NCI-H748 treated with DMSO at 0.1 percent for 48 hours (cell line): ENCODE measurements at places on chromosomes 1 and 21.

GRCh38 chr1:231571904-231572303 lies 43.4 kb downstream of the TSNAX start:
- DNase-seq, result no peak

DNA sequence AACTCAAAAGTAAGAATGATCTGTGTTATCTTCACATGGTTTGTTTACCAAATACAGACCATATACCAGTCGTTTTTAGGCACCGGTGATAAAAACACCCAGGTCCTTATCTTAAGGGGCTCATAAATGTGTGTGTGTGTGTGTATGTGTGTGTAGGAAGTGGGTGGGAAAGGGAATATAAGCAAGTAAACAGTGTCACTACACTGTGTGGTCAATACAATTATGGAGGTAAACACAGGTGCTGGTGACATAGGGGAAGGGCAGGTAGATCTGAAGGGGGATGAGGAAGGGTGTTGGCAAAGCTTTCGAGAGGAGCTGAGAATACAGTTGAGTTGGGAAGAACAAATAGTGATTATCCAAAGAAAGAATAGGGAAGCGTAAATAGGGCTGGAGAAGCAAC lies 19.1 kb upstream of the MRPS6 start:
- peak; percentile 94 for DNase-seq

GRCh38 chr1:172616195-172616594 lies 42.7 kb upstream of the FASLG start:
- no peak for DNase-seq

DNA sequence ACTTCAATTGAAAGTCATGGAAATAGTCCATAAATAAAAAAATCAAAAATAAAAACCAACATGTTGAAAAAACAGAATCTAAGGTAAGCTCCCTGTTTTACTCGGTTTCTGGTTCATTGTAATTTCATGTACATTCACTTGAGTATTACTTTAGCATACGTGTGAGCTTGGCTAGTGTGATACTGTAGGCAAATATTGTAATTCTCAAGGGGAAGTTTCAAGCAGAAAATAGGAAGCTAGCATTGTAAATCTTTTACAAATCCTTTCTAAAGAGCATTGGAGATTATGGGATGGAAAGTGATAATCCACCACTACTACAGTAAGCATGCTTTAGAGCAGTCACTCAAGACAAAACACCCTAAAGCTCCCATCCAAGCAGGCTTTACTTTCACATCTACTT lies 3.3 kb upstream of the LPAR3 start:
- DNase-seq, result no peak

GRCh38 chr1:15304708-15305467 lies 57.9 kb downstream of the FHAD1 start:
- peak; percentile 21 for DNase-seq

- peak; percentile 67 for DNase-seq
Measured at GRCh38 chr21:42021371-42022090, 11.4 kb upstream of the ZBTB21 start.

- peak; percentile 2 for DNase-seq
Measured at GRCh38 chr1:94463765-94464330, 45.7 kb downstream of the ABCD3 start.

DNA sequence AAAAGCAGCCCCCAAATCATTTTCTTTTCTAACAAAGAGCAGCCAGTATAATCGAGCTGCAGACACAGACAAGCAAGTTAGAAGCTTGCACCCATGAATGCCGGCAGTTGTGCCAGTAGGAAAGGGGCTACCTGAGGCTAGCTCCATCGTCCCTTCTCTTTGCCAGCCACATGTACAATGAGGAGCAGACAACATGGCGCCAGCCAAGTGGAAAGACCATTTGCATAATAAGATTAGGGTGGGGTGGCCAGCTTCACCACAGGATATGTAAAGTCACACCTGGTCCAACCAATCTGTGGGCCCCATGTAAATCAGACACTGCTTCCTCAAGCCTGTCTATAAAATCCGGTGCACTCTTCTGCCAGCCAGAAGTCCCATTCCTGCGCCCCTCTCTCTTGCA lies 103.7 kb downstream of the CCDC185 start:
- no peak for DNase-seq

GRCh38 chr21:16577975-16578374 lies 848.2 kb downstream of the USP25 start:
- DNase-seq, result no peak

DNA sequence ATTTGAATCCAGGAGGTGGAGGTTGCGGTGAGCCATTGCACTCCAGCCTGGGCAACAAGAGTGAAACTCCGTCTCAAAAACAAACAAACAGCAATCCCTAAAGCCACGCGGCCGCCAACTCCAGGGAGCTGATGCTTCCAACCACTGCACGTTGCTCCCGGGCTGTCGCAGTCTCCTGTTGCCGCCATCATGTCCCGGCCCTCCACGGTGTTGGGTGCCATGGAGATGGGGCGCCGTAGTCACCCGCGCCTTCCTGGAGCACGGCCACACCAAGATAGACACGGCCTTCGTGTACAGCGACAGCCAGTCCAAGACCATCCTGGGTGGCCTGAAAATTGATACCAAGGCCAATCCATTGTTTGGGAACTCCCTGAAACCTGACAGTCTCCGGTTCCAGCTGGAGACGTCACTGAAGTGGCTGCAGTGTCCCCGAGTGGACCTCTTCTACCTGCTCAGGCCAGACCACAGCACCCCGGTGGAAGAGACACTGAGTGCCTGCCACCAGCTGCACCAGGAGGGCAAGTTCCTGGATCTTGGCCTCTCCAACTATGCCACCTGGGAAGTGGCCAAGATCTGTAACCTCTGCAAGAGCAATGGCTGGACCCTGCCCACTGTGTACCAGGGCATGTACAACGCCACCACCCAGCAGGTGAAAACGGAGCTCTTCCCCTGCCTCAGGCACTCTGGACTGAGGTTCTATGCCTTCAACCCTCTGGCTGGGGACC lies 32.6 kb downstream of the SLC16A1 start:
- DNase-seq, result no peak

- DNase-seq, result no peak
Measured at GRCh38 chr1:42944246-42944928, 14.3 kb downstream of the SLC2A1 start.

GRCh38 chr1:25520446-25521061 lies 22.9 kb upstream of the LDLRAP1 start:
- no peak for DNase-seq

DNA sequence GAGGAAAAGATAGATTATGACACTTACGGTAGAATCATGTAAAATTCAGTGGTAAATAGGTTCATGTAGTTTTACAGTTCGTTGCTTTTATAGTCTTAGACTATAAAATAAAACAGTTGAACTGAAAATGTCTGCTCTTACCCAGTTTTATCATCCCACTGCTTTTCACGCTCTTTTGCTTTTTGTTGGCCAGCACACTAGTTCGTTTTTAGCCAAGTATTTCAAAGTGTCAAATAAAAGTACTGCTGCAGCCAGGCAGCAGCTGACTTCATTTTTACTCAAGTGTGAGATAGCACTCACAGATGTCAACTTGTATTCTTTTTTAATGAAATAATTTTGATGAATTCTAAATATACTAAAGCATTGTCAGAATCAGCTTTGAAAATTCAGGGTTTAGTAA lies 18.5 kb upstream of the BTG3 start:
- DNase-seq, result no peak

GRCh38 chr1:11653101-11653860 lies 948 bp downstream of the FBXO2 start:
- DNase-seq, result no peak

DNA sequence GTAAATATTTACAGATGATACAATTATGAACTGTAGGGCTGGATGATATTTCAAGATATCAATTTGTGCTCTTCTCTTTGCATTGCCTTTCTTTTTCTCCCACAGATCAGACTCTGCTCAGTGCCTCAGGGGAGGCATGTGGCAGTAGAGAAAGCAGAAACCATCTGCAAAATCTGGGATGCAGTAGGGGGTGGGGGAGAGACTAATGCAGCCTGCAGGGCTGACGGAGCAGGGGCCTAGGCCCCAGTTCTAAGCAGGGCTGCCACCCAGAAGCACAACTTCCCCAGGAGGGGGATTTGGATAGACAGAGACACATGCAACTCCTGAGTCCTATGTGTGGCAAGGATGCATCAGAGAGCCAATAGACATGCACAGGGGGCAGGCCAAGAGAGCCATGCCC lies 511.6 kb downstream of the SMYD3 start:
- DNase-seq, result no peak

GRCh38 chr1:71087060-71087459 lies 6.2 kb upstream of the ZRANB2 start:
- no peak for DNase-seq

DNA sequence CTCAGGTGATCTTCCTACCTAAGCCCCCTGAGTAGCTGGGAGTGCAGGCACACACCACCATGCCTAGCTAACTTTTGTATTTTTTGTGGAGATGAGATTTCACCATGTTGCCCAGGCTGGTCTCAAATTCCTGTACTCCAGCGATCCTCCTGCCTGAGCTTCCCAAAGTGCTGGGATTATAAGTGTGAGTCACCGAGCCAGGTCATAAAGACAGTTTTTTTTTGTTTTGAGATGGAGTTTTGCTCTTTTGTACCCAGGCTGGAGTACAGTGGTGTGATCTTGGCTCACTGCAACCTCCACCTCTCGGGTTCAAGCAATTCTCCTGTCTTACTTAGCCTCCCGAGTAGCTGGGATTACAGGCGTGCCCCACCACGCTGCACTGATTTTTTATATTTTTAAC lies 42.1 kb downstream of the KIF1B start:
- DNase-seq, result no peak

GRCh38 chr1:19154876-19155275 lies 55.2 kb downstream of the UBR4 start:
- peak; percentile 51 for DNase-seq

DNA sequence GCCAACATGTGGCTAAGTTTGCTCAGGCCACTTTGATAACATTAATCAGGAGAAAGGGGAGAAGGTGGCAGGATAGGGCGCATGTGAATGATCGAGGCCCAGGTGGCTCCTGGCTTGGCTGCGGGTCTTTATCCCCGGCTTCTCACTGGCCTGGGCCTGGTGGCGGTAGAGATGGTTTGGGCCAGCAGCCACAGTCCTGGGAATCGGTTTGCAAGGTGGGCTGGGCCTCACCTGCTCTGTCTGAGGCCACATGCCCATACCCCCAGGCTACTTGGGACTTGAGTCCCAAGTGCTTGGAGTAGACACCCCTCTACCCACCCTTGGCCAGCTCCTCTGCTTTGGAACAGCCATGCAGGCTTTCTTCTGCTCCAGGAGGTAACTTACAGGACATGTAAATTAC lies 49.7 kb upstream of the DISP3 start:
- DNase-seq, result no peak

DNA sequence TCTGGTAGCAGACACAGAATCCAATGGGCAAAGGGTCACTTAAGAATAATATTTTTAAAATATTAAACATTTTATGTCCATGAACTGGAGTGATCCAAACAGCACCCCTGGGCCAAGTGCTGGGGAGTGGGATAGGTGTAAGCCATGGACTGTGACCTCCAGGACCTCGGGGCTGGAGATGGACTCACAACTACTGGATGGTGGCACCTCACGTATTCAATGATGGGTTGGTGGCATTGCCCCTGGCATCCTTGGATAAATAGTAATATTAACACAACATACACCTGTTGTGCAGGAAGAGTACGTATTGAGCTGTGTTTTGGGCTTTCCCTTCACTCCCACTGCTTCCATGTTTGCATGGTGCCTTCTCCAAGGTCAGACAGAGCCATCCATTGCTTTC lies 39.3 kb upstream of the TENT5C start:
- DNase-seq, result no peak

GRCh38 chr1:48450505-48450904 lies 21.5 kb downstream of the SPATA6 start:
- peak; percentile 16 for DNase-seq

DNA sequence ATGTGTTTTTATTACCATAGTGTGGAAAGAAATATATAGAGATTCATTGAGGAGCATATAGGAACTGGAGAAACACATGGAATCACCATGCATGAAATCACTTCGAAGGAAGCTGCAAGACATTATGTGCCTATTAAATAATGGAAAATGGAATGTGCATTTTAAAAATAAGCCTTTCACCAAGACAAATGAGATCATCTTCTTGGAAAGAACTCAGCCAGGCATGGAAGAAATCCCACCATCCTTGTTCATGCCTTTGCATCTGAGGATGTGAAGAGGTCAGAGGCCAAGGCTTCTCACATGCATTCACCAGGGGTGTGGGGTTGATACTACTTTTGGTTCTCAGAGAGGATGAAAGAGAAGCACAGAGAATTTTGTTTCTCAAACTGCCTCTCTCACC lies 50.0 kb downstream of the C1orf198 start:
- DNase-seq, result no peak

DNA sequence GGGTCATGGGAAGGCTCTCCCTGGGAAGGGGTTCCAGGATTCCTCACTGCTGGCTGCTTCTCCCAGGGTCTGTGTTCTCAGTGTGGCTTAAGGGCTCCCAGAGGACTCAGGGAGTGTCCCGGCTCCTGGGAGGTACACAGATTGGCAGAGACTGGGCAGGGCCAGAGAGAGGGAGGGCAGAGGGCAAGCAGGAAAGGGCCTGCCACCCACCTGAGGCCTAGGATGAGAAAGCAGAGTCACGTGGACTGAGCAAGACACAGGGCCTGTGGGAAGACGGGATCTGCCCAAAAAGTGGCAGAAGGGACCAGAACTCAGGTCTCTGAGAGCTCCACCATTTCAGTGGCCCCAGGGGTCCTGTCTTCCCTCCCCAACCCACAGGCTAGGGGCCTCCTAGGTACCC lies 871 bp downstream of the SLFNL1 start:
- no peak for DNase-seq

DNA sequence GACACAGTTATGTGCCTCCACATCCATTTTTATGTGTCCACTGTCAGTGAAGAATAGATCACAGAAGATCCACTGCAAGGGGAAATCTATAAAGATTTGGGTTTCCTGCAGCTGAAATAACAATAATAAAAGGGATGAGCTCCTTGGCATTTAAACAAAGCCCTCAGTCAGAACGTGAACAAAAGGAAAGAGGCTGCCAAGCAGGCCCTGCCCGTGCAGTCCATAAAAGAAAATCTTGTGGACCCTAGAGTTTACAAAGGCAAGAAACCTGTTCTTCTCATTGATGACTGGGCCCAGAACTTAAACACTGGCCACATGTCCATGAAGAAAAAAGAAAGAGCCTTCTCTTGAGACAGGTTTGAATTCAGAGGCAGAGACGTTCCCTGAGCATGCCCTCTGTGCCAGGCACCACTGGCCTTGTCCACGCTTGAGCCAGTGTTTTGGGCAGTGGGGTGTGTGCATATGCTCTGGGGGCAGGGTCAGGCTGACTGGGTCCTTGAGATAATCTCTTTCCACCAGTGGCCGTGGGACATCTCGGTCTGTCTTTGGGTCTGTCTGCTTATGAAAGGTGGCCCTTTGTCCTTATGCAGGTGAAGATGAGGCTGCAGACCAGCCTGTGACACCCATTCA lies 142.7 kb downstream of the HIVEP3 start:
- DNase-seq, result no peak
